ENCODE measurements at places on chromosomes 12 and 14.

DNA sequence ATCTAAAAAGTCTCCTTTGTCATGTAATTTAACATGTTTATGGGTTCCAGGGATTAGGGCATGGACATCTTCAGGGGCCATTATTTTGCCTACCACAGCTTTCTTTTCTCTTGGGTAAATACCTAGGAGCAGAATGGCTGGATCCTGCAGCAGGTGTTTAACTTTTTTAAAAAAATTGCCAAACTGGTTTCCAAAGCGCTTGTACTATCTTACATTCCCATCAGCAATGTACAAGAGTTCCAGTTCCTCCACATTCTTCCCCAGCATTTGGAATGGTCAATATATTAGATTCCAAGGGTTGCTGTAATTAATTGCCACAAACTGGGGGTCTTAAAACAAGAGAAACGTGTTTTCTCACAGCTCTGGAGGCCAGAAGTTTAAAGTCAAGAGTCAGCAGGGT is 27.7 kb upstream of the MYL2 start:
- no peak for DNase-seq

GRCh38 chr12:107390414-107390813 is 295.2 kb upstream of the PWP1 start:
- no peak for DNase-seq

- DNase-seq: no peak
These were observed 13.5 kb downstream of the HECTD1 start for GRCh38 chr14:31194095-31194494.

- DNase-seq: no peak
These were observed 140.0 kb downstream of the TMEM121 start for GRCh38 chr14:105666420-105666819.

DNA sequence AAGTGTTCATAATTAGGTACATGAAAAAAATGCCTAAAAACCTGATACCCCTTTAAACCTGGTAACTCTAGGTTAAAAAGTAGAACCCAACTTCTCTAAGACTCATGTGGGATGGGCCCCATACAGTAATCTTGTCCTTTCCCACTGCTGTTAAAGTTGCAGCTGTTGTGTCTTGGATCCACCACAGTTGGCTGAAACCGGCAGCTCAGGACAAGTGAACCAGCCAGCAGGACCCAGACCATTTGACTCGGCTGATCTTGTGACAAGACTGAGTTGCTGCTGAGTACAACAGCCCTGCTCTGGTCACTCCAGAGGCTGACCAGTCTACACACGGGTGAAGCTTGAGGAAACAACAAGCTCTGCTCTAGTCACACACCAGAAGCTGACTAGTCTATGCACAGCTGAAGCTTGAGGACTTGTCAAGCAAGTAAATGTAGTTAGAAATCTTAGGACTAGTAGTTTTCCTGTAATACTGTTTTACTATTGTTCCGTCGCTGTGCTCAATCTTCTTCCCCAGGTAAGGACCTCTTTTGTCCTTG is 60.6 kb downstream of the DHRS2 start:
- DNase-seq: no peak

- DNase-seq: no peak
These were observed 697 bp upstream of the GRIP1 start for GRCh38 chr12:66679461-66680084.

GRCh38 chr14:71659159-71659558 is 273.1 kb upstream of the RGS6 start:
- DNase-seq: no peak

GRCh38 chr12:21907948-21908837 is 33.0 kb downstream of the ABCC9 start:
- DNase-seq: no peak

GRCh38 chr14:20177433-20177974 is 13.2 kb upstream of the OR11G2 start:
- no peak for DNase-seq

DNA sequence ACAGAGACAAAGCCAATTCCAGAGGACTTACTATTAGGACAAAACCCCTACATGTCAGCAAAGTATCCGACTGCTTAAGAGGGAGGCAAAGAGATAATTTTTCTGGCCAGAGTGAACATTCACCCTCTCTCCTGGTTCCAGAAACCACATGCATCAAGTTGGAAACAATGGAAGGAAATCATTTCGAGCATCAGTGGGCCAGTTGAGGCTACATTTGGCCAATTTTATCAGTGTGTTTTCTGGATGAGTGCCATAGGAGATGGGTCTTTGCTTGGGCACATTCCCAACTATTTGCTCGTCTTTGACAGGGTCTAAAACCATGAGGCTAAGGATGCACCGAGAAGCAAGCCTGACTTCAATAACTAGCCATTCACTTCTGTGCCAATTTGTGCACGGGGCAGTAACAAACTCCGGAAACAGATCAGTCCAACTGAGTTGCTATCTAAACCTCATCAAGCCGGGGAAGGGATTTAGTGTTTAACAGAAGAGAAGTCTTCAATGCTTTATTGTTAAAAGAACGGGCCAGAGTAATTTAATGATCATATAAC is 17.4 kb downstream of the EGLN3 start:
- no peak for DNase-seq

- DNase-seq: no peak
These were observed 159.2 kb upstream of the LRIG3 start for GRCh38 chr12:59079472-59079871.

DNA sequence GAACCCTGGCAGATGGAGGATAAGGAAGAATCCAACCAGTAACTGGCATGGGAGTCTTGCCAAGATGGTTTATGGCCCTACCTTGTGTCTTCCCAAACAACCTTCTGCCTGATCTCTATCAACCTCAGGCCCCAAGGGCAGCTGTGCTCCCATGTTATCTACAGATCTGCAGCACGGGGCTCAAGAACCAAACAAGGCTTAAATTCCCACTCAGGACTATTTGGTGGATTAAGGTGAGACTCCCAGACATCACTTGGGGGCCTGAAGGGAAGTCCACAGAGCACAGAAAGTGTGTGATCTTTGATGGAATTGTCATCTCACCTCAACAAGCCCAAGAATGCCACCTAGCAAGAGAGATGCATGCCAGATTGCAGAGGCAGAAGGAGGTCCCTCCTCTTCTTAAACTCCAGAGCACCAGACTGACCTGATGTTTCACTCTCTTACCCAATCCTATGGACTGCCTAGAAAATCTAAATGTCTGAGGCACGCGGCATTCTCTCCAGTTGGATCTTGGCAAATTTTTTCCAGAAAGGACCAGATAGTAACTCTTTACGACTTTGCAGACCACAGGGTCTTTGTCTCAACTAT is 759.5 kb upstream of the TBX3 start:
- DNase-seq: no peak

DNA sequence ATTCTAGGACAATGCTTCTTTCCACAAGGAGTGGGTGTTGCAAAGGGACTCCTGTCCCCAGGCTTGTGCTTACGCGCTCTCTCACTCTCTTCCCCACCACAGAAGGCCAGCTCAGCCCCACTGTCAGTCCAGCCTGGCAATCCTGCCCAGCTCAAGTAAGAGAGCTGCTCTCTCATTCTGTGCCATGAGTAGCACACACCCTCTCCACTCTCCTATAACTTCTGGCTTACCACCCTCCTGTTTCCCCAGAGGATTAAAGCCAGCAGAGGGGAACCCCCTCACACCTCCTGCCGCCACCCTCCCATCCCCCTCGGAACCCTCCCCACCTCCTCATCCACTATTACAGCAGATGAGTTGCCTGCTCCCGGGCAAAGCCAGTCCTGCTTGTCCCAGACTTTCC is 17.1 kb downstream of the NCKAP5L start:
- DNase-seq: no peak

DNA sequence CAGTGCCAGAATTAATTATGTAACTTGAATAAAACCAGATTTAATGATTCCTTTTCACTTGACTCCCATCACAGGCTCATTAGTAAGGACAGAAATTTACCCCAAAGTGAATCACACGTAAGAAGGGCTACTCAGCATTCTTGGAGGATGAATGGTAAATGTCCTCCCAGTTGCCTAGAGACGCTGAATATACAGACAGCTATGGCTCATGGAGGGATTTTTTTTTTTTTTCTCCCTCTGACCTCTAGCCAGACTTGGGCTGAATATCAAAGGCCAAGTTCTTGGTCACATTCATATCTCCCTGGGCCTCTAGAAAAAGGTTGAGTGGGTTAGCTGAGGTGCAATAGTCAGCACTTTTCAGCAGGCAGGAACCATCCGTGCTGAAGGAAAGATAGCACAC is 77.5 kb downstream of the PHLDA1 start:
- DNase-seq: peak; percentile 71

- DNase-seq: no peak
These were observed 107.3 kb downstream of the CACNA1C start for GRCh38 chr12:2160043-2160442.

- DNase-seq: no peak
These were observed 6.8 kb downstream of the TMCC3 start for GRCh38 chr12:94643606-94644005.

DNA sequence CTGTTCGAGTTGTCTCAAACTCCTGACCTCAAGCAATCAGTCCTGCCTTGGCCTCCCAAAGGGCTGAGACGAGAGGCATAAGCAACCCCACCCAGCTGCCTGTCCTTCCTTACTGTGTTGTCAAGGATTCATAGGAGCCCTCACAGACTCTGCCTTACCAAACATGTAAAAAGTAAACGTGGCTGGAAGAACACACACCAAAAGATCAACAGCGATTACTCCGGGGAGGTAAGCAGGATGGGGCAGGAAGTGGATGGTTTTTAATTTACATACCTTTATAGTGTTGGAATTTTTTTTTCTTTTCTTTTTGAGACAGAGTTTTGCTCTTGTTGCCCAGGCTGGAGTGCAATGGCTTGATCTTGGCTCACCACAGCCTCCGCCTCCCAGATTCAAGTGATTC is 61.5 kb upstream of the EGLN3 start:
- DNase-seq: no peak

DNA sequence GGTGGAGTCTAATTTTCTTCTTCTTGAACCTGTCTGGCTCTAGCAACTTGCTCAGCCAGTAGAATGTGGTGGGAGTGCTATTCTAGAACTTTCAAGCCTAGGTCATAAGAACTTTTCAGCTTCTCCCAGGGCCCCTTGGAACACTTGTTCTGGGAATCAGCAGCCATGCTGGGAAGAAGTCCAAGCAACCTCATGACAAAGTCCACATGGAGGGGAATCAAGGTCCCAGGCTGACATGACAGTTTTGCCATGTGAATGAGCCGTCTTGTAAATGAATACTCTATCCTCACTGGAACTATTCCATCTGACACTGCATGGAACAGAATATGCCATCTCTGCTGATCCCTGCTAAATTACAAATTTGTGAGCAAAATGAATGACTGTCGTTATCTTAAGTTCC is 214.2 kb upstream of the TBX3 start:
- DNase-seq: no peak

DNA sequence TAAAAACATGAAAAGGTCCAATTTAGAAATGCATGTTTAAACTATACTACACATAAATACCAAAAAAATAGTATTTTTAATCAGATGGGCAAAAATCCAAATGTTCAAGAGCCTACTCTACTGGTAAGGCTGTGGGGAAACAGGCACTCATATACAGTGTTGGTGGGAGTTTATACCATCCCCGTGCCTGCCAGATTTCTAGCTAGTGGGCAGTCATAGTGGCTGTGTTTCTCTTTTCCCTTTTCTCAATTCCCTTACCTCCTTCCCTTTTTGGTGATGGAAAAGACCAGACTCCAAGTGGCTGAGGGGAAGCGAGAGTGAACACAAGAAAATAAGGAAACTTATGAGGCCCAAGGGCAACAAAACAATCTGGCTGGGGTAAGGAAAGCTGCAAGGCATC is 14.7 kb downstream of the ZNF641 start:
- no peak for DNase-seq

DNA sequence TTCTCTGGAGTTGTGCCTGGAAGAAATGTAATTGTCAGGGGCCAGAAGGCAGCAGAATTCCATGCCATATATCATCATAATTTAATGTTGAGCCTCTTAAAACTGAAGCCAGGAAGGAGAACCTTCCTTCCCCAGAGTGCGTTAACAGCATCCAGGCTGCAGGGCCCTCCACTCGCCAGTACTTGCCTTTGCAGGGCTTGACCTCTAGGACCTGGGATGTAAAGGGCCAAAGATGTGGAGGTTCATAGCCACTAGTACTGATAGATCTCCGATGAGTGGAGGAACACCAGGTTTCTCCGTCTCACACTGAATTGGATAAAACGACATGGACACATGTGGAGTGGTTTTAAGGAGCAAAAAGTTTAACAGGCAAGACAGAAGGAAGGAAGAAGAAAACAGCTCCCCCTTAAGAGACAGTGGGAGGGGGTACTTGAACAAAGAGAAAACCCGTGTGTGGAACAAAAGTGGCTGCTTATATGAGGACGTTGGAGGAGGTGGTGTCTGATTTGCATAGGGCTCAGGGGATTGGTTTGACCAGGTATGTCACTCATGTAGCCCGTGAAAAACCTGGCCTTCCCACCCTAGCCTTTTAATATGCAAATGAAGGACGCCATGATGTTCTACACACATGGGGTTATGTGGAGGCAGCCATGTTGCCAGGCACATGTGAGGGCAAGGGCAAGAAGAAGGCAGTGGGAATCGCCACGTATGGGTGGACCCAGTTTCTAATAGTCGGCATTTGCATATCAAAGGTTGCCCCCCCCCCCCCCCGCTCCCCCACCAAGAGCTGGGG is 38.8 kb upstream of the WSCD2 start:
- DNase-seq: no peak

DNA sequence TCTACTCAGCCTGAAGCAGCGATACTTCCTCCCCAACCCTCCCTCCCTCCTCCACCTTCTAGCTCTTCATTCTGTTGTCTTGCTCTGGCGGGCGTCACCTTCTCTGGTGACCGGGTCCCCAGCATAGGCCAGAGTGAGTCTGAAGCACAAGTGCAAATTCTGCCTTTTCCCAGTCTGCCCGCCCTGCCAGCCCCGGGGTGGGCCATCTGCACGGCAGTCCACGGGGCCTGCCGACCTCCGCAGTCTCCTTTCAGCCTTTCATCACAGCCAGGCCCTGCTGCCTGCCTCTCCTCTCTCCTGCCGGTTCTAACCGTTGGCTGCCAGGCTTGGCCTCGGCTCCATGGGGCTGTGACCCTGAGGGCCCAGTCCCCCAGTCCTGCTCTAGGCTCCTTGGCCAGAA is 58.7 kb downstream of the TESC start:
- no peak for DNase-seq

DNA sequence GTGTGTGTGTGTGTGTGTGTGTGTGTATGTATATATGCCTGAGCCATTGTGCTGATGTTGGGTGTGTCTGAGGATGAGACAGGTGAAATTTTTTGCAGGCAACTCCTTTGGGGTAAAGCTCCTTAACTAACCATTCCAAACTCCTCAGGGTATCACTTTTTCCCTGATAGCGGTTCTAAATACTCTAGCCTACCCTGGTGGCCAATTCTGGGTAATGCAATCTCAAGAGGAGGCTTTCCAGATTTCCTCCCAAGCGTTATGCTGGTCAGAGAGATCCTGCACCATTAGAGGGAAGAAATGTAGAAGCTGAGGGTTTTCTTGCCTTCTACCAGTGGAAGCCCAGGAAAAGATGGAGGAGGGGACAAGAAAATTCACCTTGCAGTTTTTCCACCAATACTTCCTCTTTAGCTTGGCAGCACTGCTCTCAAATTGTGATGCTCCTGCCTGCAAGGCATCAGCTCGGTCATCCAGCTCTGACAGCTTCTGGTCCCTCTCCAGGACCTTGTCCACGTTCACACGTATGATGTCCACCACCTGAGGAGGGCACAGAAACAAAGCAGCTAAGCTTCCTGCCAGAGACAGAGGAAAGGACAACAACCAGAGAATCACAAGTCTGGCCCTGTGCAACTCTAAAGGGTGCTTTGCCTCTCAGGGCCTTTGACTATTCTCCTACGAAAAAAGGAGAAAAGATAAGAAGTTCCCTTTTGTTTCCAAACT is 4.9 kb downstream of the VAMP1 start:
- peak; percentile 67 for DNase-seq
